ENCODE measurements at places on chromosomes 4 and X.

DNA sequence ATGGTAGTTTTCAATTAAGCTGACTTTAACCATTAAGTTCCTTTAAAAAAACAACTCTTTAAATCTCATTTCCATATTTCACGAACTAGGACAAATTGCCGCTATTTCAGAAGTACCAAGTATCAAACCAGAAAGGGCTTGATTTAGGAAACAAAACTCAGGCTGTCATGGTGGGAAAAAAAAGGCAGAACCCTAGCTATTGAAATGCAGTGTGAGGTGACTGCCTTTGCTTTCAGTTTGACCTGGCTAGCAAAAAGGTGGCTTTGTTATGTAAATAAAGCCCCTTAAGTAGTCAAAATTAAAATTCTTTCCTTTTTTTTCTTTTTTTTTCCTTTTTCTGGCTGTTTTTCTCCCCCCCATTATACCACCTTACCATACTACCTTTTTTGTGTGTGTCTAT lies 40.6 kb upstream of the CYP2U1 start:
- no peak for DNase-seq

DNA sequence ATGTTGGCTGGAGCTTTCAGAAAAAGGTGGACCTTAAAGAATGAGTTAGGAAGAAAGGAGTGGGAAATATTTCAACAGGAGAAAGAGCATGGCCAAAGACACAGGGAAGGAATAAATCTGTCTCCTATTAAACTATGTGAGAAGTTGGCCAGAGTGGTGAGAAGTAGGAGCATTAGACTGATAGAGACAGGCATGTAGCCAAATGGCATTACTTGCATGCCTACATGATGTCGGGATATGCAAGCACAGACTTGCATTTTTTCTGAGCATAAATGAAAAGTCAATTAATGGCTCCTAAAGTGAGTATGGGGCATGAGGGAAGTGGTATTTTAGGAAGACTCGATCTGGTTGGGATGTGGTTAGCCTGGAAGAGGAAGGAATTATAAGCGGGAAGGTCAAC lies 279.6 kb upstream of the PITX2 start:
- DNase-seq: no peak

GRCh38 chr4:118879409-118879808 lies 9.2 kb upstream of the SYNPO2 start:
- DNase-seq: no peak

GRCh38 chr4:82948647-82949204 lies 48.2 kb downstream of the THAP9 start:
- DNase-seq: no peak

DNA sequence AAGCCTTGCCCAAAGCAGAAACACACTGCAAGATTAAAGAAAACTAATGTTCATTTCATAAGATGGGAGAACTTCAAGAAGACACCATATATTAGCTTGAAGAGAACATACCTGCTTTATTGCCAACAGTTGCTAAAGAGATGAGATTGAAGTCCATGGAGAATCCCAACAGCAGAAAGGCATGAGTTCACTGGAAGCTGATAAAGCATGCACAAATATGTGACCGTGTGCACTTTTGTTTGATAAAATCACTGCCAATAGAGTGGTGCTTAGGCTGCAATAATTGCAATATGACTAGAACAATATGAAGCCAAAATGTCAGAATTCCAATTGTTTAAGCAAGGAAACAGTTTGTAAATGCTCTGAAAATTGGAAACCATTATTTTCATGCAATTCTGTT lies 125.9 kb upstream of the PPARGC1A start:
- DNase-seq: no peak

- no peak for DNase-seq
Measured at GRCh38 chr4:151860561-151861093, 99.8 kb upstream of the GATB start.

DNA sequence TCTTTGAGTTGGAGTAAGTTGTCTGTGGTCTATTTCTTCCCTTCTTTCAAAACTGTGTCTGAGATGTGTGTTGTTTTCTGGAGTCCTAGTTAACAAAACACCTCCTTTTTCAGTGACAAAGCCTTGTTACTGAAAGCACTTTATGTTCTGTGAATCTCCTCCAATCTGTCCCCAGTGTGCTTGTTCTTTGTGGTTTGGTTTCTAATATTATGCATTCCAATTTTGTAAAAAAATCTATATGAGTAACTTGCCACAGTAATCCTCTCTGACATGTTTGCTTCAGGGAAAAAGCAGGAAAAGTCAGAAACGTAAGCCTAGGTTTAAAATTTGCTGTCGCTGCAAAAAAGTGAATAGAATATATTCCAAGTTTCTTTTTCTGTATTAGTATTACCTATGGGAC lies 12.4 kb downstream of the PRRG1 start:
- no peak for DNase-seq

GRCh38 chr4:163863082-163863481 lies 368.6 kb downstream of the TMA16 start:
- DNase-seq: no peak

Measured in activated CD8-positive, alpha-beta memory T cell treated with anti-CD3 and anti-CD28 coated beads for 48 hours (primary cell).